Activated T-helper 2 cell treated with anti-CD3 and anti-CD28 coated beads, Interferon-gamma antibody, Interleukin-2, Interleukin-4, amounts not matched to agents 10 μg/mL and 5 μg/mL and 100 μg/mL, durations not matched to agents 14 hours and 24 hours and 36 hours (primary cell): ENCODE measurements at places on chromosomes 3 and 15. TPM values are rescaled to one million over a fixed set of nuclear protein-coding genes. Genes with fewer than 3 reads are reported as not detected.

GRCh38 chr15:37773111-37773860, 161.2 kb upstream of the TMCO5A start:
- no peak for DNase-seq

GRCh38 chr3:34066328-34066727, 267.9 kb downstream of the PDCD6IP start:
- DNase-seq, result no peak

GRCh38 chr15:47870956-47871625, 153.8 kb downstream of the SEMA6D start:
- DNase-seq, result no peak

ZPLD1 gene
- total RNA-seq, result not detected in 2 replicates

DNA sequence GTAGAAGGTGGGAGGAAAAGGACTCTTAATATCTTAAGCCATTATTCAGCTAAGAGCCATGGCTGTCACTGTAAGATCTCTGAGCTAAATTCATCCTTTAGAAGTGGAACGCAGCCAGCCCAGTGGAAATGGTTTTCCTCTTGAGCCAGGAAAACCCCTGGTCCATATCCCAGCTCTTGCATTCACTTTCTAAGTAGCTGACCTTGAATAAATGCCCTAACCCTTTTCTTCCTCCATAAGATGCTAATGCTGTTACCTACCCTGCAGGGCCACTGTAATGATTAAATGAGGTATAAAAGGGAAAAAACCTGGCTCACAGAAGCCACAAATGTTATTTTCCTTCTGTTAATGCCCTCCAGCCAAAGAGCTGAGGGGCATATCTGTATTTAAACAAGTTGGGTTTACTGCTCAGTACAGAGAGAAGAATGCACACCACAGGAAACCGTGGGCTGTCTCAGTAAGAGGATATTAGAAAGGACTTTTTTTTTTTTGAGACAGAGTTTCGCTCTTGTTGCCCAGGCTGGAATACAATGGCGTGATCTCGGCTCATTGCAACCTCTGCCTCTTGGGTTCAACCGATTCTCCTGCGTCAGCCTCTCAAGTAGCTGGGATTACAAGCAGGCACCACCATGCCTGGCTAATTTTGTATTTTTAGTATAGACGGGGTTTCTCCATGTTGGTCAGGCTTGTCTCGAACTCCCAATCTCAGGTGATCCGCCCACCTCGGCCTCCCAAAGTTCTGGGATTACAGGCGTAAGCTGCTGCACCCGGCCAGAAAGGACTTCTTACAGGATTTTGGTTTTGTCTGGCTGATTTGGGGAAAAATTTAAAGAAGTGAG, 6.8 kb downstream of the UBL7 start:
- DNase-seq, result no peak

DNA sequence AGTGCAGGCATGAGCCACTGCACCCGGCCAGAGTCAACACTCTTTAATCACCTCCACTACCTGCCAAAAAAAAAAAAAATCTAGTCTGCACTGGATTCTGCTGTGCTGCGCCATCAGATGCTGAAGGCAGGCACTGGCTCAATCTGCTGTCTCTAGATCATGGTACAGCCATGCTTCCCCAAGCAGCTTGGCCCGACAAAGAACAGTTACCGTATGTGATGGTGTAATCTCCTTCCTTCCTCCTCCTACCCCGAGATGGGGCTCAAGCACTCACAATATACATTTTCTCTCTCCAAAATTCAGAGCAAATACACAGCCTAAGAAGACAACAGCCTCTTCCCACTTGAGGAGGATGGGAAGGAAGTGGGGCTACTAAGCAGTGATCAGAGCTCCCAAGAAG, 45.1 kb downstream of the DAPK2 start:
- DNase-seq, result no peak

GRCh38 chr3:64685331-64685799, 2.4 kb downstream of the ADAMTS9 start:
- no peak for DNase-seq

DNA sequence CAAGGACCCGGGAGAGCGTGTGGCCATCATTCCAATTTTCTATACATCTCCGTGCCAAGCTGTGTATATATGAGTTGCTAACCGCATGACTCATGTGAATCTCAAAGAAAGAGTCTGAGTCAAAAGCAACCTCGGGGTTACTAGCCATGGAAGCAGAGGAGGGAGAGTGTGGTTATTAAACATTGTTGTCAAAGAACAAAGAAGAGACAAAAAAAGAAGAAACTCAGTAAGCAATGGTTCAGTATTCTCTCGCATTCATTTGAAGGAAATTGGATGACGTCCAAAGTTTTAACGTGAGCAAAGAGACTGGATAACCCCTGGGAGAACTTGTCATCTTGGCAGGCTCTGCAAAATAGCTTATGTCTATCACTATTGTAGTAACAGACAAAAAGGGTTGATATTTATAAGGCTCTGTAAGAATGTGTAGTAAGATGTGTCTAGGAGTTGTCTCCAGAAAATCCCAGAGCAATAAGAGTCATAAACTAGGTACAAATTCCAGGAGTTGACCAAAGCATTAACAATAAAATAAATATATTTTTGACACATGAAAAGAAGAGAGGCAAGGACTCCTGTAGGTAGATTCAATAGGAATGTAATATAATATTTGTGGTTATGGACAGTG, 52.8 kb upstream of the GRM7 start:
- no peak for DNase-seq

ZNF502 gene
- total RNA-seq, result 0.27 and 0.62 TPM in 2 replicates

DNA sequence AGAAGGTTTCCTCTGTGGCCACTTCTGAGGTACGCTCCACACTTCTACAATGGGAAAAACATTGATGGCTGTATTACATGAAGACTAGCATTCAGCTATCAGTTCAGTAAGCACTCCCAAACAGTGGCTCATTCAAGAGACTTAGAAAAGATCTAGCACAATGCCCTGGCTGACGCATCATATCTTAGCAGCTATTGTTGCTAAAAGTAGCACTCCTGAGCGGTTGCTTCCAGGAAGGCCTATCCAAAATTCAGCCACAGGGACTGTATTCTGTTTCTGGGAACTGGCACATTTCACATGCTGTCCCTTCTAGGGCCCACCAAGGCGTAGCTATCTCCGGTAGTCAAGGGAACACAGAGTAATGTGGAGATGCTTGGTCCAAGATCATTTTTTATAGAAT, 21.2 kb upstream of the SPRED1 start:
- no peak for DNase-seq

VPS39 gene
- total RNA-seq, result 67.7 and 70.6 TPM in 2 replicates

DNA sequence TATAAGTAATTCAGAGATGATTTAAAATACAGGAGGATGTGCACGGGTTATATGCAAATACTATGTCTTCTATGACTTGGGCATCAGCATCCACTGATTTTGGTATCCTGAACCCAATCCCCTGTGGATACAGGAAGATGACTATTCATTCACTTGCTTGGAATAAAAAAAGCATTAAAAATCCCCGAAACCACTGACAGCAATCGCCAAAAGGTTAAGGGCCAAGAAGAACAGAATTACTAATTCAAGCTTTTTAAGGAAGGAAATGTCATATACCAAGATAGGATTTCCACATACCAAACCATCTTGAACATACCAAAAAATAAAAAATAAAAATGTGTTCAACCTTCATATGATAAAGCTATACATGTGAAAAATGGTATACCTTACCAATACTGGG, 93.7 kb downstream of the DLG1 start:
- no peak for DNase-seq

NPAP1 gene
- total RNA-seq, result not detected in 2 replicates

- DNase-seq, result no peak
These were observed 44.5 kb downstream of the NEK10 start for GRCh38 chr3:27324686-27325085.

ONECUT1 gene
- total RNA-seq, result not detected in 2 replicates

ARPP21 gene
- total RNA-seq, result 0.14 TPM in 1 of 2 replicates, not detected in the other

- DNase-seq, result no peak
These were observed 380.8 kb upstream of the MEIS2 start for GRCh38 chr15:37481126-37481525.

GASK1A gene
- total RNA-seq, result not detected in 2 replicates

DNA sequence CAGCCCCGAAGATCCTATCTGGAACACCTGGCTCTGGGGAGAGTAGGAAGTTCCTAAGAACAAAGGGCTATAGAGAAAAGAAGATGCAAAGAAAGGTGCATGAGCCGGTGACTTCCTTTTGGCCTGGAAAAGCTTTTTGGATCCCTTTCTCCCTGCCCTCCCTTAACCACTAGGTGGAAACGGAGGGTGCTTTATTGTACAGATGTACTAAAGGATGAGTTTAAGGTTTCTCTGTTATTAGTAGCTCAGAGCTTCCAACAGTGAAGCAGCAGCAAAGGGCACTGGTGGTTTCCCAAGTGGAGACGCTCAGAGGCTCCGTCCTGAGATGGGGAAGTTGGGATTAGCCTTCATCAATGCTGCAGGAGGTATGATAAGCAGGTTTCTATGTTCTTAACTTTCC, 5.9 kb upstream of the ADGRG7 start:
- no peak for DNase-seq

TMIE gene
- not detected in 2 replicates for total RNA-seq
